ENCODE measurements at places on chromosomes 11 and 22.

- no peak for DNase-seq
Observed at GRCh38 chr11:135015966-135016365, 603.9 kb upstream of the B3GAT1 start.

GRCh38 chr22:50298937-50299784, 8.3 kb downstream of the PLXNB2 start:
- DNase-seq: no peak

GRCh38 chr22:31082606-31083376, 1.7 kb downstream of the SMTN start:
- no peak for DNase-seq

DNA sequence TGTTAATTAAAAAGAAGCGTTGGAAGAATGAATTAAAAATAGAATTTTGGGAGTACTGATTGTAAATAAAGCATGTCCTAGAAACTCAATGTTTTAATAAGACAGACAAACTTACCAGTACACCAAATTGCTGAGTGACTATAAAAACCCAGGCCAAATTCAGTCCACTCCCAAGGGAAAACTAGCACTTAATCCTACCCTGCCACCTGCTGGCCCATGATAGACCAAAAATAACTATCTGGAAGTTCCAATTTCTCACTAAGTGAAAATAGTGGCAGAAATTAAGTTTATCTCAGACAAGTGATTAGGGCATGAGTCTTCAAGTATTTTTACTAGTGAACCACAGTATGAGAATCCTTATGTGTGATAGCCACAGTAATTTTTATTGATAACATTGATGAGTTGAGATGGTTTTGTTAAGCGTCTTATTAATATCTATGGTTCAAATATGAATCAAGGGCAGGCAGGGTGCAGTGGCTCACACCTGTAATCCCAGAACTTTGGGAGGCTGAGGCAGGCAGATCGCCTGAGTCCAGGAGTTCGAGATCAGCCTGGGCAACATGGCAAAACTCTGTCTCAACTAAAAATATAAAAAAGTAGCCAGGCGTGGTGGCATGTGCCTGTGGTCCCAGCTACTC, 9.8 kb upstream of the DDX10 start:
- no peak for DNase-seq

GRCh38 chr22:45784357-45785277, 113.0 kb downstream of the ATXN10 start:
- DNase-seq: no peak

GRCh38 chr22:22870577-22871404, 16.8 kb upstream of the IGLL5 start:
- DNase-seq: no peak

DNA sequence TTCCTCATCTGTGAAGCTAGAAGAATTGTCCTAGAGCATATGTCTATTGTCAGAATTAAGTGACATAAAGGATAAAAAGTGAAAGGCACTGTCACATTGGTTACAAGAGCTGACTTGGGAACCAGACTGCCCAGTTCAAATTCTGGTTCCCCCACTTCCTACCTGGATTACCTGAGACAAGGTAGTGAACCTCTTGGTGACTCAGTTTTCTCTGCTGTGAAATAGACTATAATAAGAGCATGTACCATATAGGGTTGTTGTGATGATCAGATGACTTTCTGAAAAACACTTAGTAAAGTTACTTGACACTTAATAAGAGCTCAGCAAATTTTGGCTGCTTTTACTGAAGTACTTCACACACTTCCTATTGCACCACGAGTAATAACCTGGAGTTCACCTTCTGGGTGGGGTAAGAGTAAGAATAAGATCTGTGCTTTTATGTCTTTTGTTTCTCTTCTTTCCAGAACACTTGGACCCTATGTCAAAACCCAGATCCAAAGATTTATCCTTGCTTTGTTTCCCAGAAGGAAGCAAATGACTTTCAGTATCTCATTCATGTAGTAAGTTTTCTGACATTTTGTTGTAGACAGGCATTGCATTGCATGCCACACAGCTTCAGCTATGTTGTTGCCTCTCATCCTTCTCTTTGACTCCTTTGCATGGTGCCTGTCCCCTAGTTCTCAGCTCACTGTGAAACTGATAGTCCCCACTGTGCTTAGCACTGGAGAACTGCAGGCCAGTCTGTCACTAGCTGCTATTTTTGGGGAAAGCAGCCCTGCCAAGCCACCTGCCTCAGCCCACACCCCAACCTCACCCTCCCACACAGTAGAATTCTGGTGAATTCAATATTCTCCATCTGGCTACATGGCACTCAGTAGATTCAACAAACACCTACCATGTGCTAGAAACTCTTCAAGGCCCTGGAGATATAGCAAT, 121.8 kb upstream of the POU2AF2 start:
- no peak for DNase-seq

GRCh38 chr11:23336961-23337360, 476.7 kb upstream of the CCDC179 start:
- no peak for DNase-seq

- DNase-seq: no peak
Observed at GRCh38 chr11:61613870-61614269, 33.0 kb upstream of the SYT7 start.

GRCh38 chr11:61147271-61147670, 14.0 kb downstream of the VPS37C start:
- DNase-seq: no peak

- no peak for DNase-seq
Observed at GRCh38 chr11:95985174-95985808, 61.4 kb upstream of the MTMR2 start.

DNA sequence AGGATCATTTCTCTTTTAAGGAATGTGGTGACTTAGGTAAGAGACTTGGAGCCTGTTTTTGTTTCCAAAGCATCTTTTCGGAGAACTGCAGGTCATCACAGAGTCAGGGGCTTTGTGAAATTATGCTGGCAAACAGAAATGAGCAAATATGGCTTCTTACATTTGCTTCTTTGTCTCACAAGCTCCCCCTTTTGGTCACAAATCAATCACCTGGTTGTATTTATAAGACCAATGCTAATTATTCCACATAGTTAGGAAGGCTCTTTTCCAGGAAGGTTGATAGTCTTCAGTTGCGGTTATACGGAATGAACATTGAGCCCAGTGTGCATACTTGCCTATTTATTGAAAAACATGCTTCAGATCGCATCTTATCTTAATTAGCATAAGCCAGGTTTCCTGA, 34.6 kb upstream of the CEP126 start:
- no peak for DNase-seq

DNA sequence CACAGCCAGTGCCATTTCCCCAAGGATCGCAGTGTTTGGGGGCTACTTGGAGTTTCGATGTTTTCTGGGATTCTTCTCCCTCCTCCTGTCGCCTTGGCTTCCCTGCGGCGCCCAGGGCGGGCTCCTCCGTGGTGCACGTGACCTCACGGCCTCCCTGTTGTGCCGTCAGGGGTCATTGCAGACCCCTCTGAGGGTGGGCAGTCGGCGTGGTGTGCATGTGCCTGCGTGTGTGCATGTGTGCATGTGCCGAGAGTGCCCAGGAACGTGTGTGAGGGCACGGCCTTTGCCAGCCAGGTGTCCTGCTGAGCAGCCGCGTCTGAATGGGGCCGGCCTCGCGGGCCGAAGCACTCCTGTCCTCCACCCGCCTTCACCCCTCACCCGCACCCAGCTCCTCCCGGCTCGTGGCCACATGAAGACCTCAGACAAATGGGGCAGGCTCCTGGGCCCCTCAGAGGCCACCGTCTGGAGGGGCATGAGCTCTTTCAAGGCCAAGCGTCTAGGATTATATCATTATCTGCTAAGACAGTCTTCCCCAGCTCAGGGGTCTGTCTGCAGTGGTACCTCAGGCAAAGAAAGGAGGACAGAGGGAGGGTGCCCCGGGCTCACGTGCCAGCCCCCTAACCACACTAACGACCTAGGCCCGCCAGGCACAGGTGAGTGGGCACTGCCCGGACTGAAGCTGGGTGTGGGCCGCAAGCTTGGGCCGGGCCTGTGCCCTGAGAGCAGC, 9.4 kb upstream of the MRPL23 start:
- DNase-seq: no peak

DNA sequence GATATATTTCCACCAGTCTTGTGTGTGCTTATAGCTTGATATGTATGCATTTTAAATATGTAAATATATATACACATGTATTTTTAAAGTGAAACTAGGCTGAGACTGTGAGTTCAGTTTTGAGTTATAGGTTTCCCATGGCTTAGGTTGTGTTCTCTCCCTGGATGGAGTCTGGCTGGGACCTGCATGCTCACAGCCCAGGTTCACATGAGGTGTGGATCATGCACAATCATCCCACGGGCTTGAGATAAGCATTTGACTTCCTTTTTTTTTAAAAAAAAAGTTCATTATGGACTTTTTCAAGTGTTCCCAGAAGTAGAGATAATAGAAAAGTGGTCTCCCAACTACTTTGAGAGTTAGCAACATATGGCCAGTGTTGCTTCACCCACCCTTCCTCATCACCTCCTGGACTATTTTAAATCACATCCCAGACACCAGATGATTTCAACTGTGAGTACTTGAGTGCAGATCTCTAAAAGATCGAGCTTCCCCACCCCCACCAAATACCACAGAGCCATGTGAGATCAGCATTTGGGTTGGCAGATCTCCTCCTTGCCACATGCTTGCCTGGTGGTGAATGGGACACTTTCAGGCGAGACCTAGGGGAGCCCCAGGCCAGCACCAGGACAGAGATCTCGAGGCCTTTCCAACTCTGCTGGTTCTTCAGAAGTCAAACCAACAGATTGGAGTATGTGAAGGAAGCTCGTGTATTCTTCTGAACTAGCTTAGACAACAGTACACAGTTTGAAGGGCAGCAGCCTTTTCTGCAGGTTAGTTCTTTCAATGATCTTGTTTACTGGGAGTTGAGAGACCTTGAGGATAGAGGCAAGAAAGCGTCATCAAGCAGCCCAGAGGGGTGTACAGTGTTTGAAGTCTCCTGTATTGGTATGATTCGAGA, 15.9 kb downstream of the MED15 start:
- peak; percentile 16 for DNase-seq

- no peak for DNase-seq
Observed at GRCh38 chr11:15396778-15397177, 282.1 kb downstream of the INSC start.

DNA sequence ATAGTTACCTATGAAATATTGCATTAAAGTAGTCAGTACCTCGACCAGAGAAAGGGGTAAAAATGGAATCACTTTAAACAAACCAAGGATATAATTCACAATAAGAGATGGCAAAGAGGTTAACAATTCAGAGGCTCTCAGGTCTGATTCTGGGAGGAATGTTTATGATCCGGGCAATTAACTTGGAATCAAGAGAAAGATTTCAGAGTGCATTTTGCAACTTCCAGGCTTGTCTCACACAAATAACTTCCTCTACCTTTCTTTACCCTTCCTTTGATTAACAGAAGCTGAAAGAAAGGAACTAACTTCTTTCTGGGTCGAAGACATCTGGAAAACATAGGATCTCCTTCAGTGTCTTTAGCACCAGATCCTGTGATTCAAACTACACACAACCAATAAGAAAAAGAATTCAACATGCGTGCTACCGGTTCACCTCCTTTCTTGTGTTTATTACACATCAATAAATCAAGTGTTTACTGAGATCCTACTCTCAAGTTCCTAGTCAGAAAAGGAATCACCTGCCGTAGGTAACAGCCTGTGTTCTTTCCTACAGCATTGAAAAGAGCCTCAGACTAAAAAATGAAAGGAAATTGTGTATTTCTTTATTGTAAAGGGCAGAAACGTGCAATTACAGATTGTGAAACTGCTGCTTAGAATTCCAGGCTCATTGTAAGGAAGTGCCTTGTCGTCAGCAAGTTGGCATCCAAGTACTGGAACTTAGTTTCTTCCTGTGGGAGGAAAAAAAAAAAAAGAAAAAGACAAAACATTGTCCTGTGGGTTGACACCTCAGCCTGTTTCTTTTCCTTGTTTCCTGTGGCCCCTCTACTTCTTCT, 29.5 kb downstream of the CARD18 start:
- no peak for DNase-seq

DNA sequence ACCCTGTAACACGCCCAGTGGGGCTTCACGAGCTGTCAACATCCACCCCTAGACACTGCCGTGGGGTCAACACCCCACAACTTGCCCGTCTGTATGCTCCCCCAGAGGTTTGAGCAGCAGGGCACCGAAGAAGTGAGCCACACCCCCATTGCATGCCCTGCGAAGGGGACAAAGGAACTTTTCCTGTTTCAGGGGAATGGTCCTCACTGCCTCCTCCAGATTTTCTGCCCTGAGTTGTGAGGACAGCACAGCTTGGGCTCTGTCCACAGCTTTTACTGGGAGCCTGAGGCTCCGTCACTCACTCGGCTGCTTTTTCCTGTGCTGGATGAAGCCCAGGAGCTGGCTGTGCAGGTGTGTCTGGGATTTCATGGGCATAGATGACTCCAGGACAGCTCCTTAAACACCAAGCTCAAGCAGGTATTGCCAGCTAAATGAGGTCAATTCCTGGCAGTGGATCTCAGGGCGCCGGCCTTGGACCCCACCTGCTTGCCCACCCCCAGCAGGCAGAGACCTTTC, 40.2 kb upstream of the CCDC188 start:
- no peak for DNase-seq

DNA sequence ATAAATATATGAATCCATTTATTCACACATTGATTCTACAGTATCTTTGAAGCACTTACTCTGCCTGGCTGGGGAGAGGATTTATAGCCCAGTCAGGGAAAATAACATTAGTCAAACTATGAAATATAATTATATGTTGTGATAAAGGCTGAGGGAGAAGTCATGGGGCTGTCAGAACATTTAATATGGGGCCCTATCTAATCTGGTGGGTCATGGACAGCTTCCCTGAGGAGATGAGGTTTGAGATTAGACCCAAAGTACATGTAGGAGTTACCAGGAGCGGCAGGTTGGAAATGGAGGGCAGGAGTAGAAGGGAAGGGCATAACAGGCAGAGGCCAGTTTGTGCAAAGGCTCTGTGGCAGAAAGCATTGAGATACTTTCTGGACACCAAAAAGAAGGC, 86.2 kb downstream of the DEPDC5 start:
- DNase-seq: no peak

DNA sequence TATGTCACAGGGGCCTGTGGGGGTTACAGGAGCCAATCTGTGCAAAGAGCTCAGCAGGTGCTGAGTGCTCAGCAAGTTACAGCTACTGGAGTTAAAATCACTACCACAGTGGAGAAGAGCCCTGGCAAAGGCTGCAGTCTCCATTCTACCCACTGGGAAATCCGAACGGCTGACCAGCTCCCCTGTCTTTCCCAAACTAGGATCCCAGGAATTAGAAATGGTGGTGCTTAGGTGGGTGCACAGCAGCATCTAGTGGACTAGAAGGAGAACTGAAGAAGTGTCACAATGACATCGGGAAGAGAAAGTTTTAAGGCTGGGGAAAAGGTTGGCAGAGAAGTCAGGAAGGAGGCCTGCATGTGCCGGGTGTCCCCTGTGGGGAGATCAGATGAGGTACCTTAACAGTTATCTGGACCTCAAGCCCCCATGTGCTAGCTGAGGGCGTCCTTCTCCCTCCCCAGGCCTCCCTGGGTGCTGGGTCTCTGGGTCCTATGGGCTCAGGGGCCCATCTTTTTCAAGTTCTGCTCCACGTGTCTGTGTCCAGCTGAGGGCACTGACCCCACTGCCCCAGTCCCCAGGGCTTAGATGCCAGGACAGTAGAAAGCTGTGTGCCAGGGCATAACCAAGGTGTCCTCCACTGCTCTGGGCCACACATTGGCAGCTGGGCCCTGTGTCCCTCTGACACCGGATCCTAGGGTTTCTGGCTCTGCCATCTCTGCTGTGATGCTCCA, 1.9 kb downstream of the PIWIL3 start:
- DNase-seq: no peak

- no peak for DNase-seq
Observed at GRCh38 chr11:96752221-96752620, 362.4 kb downstream of the JRKL start.

- no peak for DNase-seq
Observed at GRCh38 chr22:19224985-19225384, 46.4 kb upstream of the SLC25A1 start.
